ENCODE measurements at places on chromosomes 5 and 9.

- DNase-seq, result no peak
Measured at GRCh38 chr5:165622864-165623536, 2117.6 kb downstream of the MAT2B start.

DNA sequence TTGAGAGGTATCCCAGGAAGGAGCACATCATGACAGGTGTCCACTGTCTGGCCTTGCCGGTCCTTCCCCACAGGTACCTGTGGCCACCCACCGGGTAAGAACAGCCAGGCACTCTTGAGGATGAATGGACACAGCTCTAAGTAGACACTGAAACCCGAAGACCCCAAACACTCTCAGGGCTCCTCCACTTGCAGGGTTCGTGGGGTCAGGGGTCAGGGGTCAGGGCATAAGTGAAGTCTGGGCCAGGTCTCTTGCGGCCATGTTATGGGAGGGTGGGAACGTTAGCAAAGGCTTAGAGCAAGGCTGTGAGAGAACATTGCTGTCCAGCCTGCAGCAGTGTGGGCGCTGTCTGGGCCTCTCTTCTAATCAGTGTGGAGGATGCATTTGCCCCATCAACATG is 40.0 kb downstream of the MAPK9 start:
- DNase-seq, result no peak

DNA sequence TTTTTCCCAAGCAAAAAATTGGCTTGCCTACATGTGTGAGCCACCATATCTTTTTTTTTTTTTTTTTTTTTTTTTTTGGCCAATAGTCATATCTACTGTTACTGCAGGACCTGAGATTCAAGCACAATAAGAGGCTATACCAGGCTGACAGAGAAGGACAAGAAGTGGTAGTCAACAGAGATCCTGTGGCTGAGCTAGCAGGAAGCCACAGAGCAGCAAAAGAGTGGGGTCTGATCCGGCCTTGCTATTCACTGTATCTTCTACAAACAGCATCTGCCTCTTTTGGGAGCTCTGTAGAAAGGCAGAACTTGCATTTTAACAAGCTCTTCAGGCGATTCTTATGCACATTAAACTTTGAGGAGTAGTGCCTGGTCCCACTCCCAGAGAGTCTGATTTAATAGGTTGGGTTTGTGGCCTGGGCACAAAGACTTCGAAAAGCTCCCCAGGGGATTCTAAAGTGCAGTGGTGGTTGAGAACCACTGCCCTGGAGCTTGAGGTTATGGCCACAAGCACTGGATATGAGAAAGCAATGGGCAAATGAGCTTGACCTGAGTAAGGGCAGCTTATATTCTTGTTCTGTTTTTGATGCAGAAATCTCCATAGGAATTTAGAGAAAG is 162.8 kb downstream of the PIK3R1 start:
- DNase-seq, result no peak

DNA sequence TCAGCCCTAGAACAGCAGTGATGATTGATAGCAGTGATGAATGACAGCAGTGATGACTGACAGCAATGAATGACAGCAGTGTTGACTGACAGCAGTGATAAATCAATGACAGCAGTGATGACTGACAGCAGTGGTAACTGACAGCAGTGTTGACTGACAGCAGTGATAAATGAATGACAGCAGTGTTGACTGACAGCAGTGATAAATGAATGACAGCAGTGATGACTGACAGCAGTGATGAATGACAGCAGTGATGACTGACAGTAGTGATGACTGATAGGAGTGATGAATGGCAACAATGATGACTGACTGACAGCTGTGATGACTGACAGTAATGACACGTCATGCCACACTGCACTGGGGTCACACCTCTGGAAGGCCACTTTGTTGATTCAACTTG is 106.8 kb downstream of the ENTREP1 start:
- DNase-seq, result no peak

DNA sequence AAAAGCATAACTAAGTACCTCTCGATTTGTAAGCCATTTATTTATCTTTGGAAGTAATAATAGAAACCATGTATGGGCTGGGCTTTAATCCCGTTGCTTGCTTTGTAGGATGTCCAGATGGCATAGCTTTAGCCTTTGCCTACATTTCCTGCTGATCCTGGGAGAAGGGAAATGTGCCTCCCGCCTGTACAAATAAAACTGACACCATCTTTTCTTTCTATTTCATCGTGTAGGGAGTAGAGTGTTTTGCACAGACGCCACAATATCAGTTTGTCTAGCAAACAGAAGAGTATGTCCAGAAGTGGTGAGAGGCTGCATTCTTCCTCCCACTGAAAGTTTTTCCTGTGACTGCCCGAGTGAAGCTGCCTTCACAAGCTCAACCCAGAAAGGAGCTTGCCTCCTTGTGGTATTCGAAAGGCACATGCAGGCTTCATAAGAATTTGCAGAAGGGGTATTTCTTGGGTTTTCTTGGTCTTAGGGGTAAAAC is 24.7 kb upstream of the TJP2 start:
- no peak for DNase-seq

- DNase-seq, result no peak
Measured at GRCh38 chr9:12859704-12860251, 85.0 kb downstream of the LURAP1L start.

- DNase-seq, result no peak
Measured at GRCh38 chr5:177336112-177336511, 15.4 kb downstream of the LMAN2 start.

DNA sequence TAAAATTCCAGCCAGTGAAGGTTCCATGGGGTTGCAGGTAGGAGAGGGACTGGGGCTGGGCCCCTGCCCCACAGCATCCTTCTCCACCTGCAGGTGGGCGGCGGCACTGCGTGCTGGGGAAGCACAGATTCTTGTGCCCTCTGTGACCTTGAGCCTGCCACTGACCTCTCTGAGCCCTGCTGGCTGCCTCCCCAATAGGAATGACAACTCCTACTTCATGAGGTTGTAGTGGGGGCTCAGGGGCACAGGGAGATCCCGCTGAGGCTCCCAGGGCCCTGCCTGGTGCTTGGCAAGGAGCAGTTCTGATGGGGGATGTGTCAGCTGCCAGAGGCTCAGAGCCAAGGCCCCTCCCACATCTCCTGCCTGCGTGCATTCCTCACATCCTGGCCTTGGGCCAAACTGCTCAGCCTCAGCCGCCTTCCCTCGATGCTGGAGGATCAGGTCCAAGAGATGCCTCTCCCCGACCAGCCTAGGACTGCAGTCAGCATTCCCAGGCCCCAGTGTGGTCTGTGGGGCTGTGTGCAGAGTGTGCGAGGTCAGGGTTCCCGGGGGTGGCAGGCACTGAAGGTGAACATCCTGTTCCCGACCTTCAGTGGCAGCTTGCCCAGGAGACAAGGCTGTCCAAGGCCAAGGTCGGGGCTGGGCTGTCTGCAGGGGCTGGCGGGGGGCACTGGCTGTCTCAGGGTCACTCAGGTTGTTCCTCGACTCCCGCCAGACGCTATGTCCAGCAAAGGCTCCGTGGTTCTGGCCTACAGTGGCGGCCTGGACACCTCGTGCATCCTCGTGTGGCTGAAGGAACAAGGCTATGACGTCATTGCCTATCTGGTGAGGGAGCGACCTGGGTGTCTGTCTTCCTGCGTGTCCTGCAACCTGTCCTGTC is 7.0 kb downstream of the ASS1 start:
- no peak for DNase-seq

DNA sequence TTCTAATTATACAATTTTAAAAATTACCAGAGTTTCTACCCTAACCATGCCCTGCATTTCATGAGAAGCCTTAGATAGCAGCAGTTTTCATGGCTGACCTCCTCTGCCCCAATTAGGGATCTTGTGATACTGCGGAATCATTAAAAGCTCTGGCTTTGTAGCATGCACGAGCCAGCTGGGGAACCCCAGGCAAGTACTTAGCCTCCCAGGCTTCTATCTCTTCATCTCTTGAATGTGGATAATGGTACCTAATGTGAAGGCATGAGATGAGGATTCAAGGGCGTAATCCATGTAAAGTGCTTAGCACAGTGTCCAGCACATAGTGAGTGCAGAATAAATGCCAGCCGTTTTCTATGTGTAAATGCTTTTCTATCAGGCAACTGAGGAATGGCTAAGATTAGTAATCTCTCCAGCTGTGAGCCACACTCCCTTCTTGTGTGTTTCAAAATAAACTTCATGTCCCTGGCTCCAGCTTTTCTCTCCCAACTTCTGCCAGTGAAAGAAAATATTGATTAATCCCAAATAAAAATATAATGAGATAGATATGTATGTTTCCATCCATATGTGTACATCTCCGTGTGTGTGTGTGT is 88.4 kb downstream of the APBA1 start:
- no peak for DNase-seq

DNA sequence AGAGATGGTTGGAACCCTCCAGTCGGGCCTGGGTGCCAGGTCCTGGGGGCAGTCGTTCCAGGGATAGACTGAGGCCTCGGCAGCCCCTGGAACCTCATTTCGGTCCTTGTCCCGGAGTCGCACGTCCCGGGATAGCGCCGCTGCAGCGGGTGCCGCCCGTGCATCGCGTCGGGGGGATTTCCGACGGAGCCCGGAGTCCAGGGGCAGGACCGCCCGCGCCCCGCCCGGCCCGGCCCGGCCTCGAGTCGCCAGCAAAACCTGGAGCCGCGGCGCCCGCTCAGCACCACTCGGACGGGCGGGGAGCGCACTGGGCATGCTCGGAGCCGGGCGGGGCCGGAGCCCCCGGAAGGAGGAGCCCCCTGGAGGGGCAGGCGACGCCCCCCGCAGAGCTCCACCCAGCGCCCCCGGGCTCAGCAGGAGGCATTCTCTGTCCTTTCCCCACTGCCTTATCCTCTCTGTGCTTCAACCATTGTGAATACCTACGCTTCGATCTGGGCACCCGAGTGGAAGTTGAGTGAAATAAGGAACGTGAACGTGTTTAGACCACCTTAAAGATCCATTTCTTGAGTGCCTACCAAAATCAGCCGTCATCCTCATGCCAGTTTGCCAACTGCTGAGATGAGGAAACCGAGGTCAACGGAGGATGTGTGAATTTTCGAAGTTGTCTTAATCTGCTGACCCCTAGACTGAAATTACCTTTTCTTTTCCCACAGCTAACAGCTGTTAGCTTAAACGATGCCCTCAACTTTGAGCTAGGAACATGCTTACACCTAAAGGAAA is 1.7 kb upstream of the PTPN3 start:
- no peak for DNase-seq

GRCh38 chr5:133663397-133664054 is 51.2 kb upstream of the FSTL4 start:
- DNase-seq, result no peak

DNA sequence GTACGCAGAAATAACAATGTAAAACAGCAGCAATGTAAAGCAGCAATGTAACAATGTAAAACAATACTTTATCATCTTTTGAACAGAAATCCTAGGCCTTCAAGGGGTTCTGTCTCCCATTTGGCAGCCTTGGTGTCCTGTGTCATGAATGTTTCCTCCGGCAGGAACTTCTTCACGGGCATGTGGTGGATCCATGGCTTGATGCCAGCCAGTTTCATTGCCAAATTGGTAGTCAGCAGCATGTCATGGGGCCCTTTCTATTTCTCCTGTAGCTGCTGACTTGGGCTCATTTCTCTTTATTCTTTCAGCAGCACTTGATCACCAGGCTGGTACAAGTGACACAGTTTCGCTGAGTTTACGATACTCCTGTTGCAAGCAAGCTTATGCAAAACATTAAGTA is 275.3 kb downstream of the HTR1A start:
- no peak for DNase-seq

GRCh38 chr5:5752844-5753243 is 330.4 kb downstream of the ICE1 start:
- DNase-seq, result no peak

DNA sequence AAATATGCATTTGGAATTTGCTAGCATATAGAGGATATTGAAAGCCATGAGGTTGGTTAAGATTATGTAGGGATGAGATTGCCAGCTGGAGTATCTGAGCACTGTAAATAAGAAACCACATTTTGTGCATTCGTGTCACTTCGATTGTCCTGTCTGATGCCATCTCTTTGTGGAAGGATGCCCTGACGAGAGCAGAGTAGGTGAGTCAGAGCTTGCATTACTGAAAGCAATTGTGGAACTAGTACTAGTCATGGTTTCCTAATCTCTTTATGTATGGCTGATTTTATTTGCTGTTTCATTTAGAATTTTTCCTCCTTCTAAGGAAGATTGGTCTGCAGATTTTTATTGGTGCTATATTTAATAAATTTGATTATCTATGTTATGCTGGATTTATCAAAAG is 14.5 kb upstream of the TAS2R1 start:
- no peak for DNase-seq

DNA sequence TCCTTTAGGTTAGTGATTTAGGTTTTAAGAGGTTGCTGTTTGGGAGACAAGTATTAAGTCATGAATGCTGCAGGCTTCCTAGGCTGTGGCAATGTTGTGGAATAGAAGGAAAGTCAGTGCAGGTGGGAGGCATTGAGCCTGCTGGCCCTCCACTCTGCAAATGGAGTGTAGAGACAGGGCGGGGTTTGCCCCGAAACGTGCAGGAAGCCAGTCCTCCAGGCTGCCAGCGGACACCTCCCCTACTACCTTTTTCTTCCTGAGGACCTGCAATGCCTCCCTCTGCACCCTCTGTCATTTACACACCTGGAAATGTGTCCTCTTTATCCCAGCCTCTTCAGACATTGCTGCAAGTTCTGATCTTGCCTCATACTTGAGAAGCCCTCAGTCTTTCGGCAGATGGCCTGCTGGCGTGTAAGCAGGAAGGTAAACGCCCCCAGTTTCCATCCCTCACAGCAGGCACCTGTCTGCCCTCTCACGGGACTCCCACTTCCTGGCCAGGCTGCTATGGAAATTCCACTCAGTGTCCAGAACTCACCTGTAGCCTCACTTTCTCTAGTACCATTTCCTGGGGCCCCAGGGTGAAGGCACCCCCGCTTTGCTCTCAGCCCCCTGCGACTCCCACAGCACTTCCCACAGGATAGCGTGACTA is 81.6 kb upstream of the BOD1 start:
- DNase-seq, result no peak

GRCh38 chr5:14490309-14490711 is 91.3 kb upstream of the OTULINL start:
- DNase-seq, result no peak

- no peak for DNase-seq
Measured at GRCh38 chr9:137989999-137990715, 112.6 kb downstream of the CACNA1B start.

DNA sequence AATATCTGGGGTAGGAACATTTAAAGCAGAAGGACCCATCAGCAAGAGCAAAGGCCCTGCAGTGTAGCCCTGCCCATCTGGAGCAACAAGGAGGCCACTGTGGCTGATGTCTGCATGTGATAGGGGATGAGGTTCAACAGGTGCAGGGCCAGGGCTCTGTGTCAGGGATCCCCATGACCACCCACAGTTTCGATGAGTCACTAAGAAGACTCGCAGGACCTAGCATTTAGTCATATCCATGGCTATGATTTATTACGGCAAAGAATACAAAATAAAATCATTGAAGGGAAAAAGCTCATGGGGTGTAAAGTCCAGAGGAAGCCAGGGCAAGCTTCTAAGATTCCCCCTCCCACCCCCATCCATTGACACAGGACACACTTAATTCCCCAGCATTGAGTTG is 188.6 kb downstream of the ADGRV1 start:
- no peak for DNase-seq

DNA sequence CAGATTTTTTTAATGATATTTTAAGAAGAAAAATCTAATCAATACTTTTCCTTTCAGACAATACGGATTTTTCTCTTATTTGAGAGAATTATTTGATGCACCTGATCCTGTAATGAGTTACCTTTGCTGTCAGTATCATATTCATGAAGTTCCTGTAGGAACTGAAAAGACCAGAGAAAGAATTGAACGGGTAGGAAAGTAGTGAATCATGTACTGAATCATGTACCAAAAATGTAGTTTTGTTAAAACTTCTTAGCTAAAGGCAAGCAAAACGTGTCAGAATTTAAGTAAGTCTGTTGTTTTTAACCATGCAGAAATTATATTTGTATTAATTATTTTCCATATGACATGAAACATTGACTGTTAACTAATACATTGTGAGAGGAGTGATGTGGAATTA is 56.6 kb downstream of the SMC5 start:
- no peak for DNase-seq

Data from activated T-cell treated with anti-CD3 and anti-CD28 coated beads for 24 hours (primary cell).